Sigmoid colon (tissue), 7 donors: ENCODE measurements at places on chromosomes 3 and 15.

- no peak for DNase-seq
Observed at GRCh38 chr3:43004282-43004681, 25.2 kb downstream of the GASK1A start.

DNA sequence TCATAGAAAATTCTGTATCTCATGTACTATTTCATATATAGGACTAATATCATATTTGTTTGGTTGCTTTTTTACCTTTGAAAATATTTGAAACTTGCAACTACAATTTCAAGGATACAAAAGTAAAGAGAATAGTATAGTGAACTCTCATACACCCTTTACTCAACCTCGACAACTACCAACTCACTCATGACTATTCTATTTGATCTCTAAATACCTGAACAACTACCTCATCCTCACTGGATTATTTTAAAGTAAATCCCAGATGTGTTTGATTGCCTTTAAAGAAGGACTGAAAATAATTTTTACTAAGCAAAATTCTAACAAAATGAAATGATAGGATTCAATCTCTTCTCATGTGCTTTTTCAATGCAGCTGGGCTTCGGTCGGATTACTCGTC lies 12.1 kb downstream of the TMPRSS7 start:
- DNase-seq: no peak

GRCh38 chr3:134092208-134092701 lies 62.5 kb upstream of the SLCO2A1 start:
- no peak for DNase-seq

DNA sequence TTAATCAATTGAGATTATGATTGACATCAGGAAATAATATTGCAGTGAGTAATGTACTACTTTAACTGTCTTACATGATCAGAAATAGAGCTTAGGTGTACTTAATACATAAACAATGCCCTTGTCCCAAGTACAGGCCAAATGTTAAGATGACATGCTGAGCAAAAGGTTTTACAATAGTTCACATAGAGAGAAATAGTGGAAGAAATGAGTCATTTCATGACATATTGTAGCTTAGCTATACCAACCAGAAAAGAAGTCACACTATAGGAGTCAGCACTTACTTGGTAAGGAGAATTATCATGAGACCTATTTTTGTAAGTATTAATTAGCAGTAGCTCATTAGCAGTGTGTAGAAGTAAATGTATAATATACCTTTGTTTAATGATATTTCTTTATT lies 96.4 kb upstream of the NANOGP8 start:
- no peak for DNase-seq

DNA sequence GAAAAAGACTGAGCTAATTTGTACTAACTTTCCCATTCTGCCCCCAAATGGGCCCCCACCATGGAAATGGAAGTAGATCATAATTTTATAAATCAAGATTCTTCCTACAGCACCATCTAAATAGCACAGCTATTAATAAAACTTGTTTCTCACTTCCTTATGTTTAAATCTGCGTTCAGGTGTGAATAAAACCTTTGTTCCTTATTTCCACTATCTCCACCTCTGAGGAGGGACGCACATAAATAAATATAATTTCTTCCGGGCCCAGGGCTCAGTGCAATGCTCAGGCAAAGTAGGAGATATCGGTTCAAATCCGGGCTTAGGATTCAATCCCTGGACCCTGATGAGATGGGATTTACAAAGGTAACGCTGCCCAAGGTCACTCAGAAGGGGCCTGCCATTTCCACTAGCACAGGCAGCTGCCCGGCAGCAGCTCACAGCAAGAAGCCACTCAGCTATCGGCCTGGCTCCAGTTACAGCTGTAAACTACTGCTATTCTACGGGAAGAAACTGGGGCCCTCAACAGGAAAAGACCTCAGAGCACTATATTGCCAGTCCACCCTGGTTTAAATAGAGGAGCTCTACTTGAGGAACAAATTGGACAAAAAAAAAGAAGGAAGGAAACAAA lies 52.5 kb downstream of the FOXP1 start:
- DNase-seq: no peak

GRCh38 chr15:51737522-51738305 lies at the start of gene LYSMD2:
LYSMD2 (minus strand) TSS chr15:51737655; CDS start chr15:51737622, 33 bp downstream.
- DNase-seq: peak; percentile 89

DNA sequence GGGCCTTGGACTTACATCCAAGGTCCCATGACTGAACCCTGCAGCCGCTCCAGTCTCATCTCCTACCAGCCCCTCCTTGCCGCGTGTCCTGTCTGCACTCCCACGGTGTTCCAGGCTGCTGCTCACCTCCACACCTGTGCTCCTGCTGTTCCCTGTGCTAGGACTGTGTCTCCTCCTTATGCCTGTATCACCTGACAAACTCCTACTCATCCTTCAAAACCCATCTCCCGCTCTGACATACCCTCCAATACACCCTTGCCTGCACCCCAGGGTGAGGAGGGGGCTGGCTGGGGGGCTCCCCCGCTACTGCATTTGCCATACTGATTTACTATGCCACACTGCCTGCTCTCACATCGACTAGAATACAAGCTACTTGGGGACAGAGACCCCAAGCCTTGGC lies 53.6 kb downstream of the CYP11A1 start:
- DNase-seq: no peak

- no peak for DNase-seq
Observed at GRCh38 chr3:114615523-114616085, 321.8 kb downstream of the TIGIT start.

- no peak for DNase-seq
Observed at GRCh38 chr15:95816591-95816990, 513.9 kb upstream of the NR2F2 start.

GRCh38 chr3:97687734-97688133 lies 76.8 kb upstream of the ARL6 start:
- DNase-seq: no peak

DNA sequence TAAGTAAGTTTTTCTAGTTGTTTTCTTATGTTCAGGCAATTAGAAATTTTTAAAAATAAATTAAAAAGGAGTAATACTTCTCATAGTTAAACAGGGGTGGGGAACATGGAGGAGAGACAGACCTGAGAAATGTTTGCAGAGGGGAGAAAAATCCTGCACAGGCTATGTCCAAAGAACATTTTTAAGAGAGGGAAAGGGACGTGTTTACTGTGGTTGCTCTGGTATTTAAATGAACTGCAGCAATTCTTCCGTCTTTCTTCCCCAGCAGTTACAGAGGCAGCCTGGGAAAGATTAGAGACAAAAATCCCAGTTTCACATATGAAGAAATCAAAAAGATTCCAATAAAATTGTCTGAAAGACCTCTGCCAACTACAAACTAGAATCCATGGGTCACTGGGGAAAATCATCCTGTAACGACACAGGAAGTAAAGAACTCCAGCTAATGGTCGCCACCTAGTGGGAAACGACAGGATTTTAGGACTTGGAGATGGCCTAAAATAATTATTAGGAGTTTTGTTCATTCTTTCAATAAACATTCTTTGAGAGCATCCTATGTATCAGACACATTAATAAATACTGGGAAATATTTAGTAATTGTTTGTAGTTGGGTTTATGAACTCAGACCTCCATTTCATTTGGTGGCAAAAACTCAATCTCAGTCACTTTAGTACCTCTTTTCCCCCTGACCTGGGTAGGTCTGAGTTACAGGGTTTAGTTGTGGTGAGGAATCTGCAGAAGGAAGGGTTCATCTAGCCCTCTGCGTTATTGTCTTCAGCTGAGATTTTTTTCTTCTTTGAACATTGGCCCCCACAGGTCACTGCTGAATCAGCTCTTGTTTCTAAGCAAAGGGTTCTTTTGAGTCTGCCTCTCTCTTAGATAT lies 69.9 kb upstream of the GOLIM4 start:
- peak; percentile 69 for DNase-seq

- DNase-seq: no peak
Observed at GRCh38 chr3:133237380-133237779, 162.5 kb upstream of the BFSP2 start.

- DNase-seq: no peak
Observed at GRCh38 chr3:98504539-98504938, 7.1 kb downstream of the OR5K2 start.

GRCh38 chr15:48806151-48806550 lies 4.7 kb downstream of the CEP152 start:
- DNase-seq: no peak

GRCh38 chr15:47492195-47492594 lies 225.1 kb upstream of the SEMA6D start:
- DNase-seq: no peak

- DNase-seq: peak; percentile 67
Observed at GRCh38 chr3:62097121-62097520, 276.2 kb downstream of the FEZF2 start.

DNA sequence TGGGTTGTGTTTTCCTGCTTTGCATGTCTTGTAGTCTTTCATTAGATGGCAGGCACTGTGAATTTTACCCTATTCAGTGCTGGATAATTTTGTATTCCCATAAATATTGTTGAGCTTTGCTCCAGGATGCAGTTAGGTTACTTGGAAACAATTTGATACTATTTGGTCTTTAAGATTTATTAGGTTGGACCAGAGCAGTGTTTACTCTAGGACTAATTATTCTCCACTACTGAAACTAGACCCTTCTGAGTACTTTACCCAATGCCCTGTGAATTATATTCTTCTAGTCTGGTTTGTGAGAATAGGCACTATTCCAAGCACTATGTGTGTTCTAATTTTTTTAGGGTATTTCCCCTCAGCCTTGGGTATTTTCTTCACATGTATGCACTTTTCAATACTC lies 37.8 kb upstream of the TASOR start:
- no peak for DNase-seq

DNA sequence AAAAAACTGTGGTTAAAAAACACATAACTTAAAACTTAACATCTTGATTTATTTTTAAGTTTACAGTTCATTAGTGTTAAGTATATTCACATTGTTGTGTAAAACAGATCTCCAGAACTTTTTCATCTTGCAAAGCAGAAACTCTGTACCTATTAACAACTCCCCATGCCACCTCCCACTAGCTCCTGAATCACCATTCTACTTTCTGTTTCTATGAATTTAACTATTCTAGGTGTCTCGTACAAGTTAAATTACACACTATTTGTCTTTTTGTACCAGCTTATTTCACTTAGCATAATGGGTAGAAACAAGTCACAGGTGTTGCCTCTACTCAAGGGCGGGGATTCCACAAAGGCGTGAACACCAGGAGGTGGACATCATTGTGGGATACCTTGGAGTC lies 43.2 kb downstream of the CRTC3 start:
- no peak for DNase-seq

- no peak for DNase-seq
Observed at GRCh38 chr3:156187146-156187769, 66.9 kb downstream of the KCNAB1 start.

DNA sequence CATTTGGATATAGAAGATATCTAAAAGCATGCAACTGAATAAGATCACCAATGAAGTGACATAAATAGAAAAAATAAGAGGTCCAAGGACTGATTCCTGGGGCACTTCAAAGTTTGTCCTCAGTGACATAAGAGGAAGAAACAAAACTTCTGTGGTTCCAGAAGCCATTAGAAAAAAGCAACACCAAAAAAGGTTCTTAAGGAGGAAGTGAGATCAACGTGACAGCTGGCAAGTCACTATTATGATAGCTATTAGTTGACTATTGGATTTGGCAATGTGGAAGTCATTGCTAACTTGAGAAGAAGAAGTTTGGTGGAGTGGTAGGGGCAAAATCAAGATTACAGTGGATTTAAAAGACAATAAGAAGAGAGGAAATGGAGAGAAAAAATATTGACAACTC lies 1098.3 kb downstream of the NAALADL2 start:
- no peak for DNase-seq

GRCh38 chr3:98877132-98877531 lies 24.4 kb downstream of the DCBLD2 start:
- DNase-seq: no peak

DNA sequence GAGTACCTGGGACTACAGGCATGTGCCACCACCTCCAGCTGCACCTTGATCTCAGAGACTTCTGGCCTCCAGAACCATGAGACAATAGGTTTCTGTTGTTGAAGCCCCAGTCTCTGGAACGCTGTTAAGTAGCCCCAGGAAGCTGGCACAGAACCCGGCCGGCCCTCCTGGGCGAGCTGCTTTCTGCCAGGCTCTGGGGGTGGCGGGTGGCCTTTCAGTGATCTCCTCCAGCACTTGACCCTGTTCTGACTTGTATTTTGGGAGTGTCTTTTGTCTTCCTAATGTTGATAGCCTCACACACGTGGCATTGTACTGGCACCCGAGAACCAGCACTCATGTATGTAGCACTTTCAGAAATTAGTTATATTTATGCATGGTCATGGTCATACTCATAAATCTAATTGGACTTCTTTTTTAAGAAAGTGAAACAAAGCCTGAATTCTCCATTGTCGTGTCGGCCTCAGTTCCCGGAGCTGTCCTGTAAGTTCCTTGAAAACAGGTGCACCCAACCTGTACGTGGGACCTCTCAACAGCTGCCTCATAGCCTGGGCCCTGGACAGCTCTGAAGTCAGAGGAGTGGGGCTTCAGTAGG lies 74.0 kb downstream of the TFRC start:
- peak; percentile 24 for DNase-seq

GRCh38 chr3:45480871-45481270 lies 92.5 kb downstream of the LARS2 start:
- no peak for DNase-seq

DNA sequence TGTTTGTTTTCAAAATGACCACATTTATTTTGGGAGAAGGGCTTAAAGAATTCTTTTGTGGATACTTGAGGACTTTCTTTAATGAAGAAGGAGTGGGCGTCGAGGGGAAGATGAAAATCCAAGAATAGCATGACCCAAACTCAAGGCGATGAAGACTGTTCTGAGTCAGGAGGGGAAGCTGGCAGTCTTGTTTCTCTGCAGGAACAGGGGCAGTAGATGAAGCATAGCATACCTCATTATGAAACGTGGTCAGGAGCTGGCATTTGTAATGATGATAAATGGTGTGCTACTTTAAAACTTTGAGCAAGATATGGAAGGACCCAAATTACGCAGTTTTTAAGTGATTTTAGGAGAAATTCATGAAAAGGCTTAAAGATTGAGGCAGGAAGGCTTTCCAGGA lies 549.0 kb downstream of the IGSF11 start:
- no peak for DNase-seq

DNA sequence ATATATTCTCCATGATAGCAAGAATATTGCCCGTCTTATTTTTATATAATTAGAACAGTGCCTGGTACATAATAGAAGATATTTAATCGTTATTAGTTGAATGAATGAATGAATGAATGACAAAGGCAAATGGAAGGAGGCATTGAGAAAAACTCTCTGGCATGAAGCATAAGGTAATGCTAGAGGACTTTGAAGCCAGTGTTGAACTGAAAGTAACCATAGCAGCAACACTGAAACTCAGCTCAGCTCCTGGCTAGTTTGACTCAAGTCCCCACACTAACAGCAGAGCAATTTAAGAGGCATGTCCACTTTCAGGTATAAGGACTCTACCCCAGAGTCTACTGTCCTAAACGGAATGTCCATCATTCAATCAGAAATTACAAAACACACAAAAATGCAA lies 227.0 kb downstream of the CPNE4 start:
- DNase-seq: no peak

GRCh38 chr3:139251529-139251928 lies 92.3 kb upstream of the MRPS22 start:
- no peak for DNase-seq

DNA sequence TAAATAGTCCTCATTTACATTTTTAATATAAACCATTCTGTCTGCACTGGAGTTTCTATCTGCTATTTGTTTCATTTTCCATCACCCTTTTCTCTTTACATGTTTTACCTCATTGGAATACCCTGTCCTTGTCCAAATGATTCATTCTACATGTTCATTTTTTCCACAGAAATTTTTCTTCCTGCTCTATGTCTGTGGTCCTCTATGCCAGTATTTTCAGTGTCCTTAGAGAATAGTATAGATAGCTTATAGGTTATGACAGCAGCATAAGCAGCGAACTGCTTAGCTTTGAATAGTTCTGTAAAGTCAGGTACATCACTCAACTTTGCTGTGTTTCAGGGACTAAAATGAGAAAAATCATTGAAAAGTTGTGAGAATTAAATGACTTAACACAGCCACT lies 742.3 kb upstream of the CBLB start:
- no peak for DNase-seq
